ENCODE measurements at places on chromosomes 7 and 10.
A peak's percentile ranks its signal among the peaks of the same experiment; 100 is the strongest.

- DNase-seq = no peak
These were observed 21.4 kb downstream of the DENND2A start for GRCh38 chr7:140619176-140619575.

DNA sequence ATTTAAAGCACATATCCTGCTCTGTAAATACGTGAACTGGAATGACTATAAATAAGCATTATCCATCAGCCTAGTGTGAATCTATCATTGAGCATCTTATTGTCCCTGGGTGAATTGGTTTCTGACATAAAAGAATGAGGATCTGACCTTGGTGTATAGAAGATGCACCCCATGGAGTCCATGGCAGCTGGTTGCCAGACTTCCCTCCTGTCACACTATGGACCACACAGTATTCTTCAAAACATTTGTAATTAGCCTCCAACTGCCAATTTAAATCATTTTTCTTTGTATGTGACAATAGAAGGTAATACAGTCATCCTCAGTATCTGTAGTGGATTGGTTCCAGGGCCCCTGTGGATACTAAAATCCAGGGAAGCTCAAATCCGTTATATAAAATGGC is 238.1 kb upstream of the ZWINT start:
- DNase-seq = no peak

DNA sequence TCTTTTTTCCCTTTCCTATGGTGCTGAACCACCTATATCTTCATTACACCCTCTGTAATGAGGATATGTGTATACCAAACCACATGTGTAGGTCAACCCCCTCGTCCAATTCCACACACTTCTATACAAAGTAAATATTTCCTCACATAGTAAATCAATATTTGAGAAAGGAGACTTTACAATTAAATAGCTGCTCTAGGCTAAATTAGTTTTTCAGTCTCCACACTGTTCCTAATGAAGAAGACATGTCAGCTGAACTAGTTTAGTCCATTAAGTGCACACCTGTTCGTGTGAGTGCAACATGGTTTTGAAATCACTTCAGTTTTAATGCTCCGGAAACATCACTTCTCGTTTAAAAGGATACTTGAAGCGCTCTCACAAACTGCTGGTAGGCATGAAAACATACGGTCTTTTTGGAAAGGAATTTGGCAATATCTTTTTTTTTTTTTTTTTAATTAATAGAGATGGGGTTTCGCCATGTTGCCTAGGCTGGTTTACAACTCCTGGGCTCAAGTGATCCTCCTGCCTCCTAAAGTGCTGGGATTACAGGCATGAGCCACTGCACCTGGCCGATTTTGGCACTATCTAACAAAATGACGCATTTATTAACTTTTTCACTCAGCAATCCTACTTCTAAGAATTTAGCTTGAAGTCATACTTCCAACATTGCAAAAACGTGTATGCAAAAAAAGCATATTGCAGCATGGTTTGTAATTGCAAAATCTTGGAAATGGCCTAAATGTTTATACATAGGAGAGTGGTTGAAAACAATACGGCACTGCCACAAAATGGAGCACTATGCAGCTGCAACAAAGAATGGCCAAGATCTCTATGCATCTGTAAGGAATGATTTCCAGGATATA is 2.1 kb upstream of the XRCC2 start:
- DNase-seq = no peak

GRCh38 chr10:128914681-128915080 is 552.4 kb upstream of the MGMT start:
- DNase-seq = no peak

DNA sequence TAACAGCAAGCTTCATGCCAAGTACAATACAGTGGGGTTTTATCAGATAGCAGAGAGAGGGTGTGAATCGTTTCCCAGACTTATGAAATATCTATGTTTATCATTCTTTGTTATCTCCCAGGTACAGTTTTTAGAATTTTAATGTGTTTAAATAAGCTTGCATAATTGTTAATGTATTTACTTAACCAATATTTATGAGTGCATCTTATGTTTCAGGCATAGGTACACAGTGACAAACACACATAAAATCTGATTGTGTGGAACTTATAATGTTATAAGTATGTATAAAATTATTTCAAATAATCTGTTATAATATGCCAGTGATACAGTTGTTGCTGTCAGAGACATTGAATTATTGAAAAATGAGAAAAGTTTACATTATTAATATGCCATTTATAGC is 1011.4 kb upstream of the C7orf33 start:
- no peak for DNase-seq

- DNase-seq = no peak
These were observed 75.3 kb downstream of the ZNF92 start for GRCh38 chr7:65448816-65449504.

DNA sequence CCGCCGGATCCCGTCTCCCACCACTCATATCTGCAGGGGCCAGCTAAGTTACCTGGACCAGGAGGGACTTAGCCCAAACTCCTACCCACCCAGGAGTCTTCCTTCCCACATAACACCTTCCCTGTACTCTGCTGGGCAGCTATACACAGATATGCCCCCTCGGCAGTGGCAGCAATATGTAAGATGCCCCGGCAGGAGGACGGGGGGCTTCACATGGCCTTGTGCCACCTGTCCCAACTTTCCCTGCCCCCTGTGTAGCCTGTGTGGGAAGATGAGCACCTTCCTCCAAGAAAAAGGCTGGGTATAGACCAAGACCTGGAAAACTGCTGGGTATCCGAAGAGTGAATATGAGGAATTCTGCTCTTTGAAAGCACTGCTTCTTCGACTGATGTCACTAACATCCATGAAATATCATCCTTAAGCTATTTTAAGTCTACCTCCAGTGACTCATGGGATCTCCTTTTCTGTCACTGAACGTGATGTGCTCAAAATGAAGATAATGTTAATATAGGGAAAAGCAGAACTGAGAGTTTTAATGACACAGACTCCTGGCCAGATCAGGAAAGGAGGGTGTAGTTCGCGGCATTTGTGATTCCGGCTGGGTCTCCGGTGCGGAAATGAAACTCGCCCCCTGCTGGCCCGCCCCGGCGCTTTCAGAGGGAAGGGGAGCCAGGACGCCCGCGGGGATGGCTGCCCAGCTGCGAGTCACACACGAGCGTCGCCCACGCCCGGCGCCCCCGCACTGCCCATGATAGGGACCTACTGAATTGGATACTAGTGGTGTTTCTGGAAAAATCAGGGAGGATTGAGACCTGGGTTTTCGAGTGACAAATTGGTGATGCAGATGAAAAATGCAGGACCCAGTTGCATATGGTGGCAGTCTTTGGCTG is 256.9 kb upstream of the NFE2L3 start:
- peak; percentile 31 for DNase-seq

- no peak for DNase-seq
These were observed 89.7 kb downstream of the HIPK2 start for GRCh38 chr7:139687980-139688632.

- no peak for DNase-seq
These were observed 1.8 kb downstream of the PNLIPRP3 start for GRCh38 chr10:116429288-116429977.

DNA sequence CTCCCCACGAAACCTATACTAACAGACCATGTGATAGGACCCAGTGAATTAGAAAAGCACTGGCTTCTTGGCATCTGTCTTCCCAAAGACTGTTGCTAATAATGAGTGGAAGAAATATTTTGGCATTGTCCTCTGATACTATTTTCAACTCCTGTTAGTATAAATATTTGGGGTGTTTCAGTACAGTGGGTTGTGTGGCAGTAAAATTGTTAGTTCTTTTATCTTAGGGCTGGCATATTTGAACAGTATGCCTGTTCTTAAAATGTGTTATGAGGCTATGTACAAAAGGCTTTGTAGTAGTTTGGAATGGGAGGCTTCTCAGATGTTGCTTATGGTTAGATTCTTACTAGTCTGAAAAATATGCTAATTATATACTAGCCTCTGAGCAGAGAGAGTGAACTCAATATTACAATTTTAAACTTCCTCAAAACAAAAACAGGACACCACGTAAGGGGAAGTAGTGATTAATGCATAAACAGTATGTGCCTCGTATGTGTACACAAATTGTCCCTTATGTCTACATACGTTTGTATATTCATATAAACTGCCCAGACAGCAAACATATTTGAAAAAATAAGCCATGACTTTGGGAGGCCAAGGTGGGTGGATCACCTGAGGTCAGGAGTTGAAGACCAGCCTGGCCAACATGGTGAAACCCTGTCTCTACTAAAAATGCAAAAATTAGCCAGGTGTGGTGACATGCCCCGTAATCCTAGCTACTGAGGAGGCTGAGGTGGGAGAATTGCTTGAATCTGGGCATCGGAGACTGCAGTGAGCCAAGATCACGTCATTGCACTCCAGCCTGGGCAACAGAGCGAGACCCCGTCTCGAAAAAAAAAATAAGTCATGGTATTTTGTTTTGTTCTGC is 115.4 kb downstream of the ARID5B start:
- DNase-seq = no peak

GRCh38 chr7:37916017-37916672 is 472 bp downstream of the SFRP4 start:
- no peak for DNase-seq

- no peak for DNase-seq
These were observed 6.6 kb downstream of the ANK3 start for GRCh38 chr10:60382946-60383681.

DNA sequence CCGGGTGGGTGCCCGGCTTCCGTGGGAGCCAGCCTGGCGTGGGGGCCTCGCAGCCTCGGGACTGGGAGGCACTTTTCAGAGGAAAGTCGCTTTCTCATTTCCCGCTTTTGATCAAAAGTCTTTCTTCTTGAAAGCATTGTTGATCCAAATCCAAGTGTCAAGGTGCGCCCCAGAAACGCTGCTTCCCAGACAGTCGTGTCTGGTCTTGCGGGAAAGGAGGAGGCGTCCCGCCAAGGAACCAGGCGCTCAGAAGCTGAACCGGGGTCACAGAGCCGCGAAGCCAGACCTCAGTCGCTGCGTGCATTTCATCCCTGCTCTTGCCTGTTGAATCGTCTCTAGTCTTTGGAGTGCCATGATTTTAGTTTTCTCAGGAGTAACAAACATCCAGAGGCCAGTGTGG is 1.1 kb upstream of the BNIP3 start:
- DNase-seq = no peak

- no peak for DNase-seq
These were observed 84.8 kb upstream of the PHF14 start for GRCh38 chr7:10888861-10889260.

GRCh38 chr10:16673443-16673842 is 143.8 kb downstream of the RSU1 start:
- DNase-seq = no peak

DNA sequence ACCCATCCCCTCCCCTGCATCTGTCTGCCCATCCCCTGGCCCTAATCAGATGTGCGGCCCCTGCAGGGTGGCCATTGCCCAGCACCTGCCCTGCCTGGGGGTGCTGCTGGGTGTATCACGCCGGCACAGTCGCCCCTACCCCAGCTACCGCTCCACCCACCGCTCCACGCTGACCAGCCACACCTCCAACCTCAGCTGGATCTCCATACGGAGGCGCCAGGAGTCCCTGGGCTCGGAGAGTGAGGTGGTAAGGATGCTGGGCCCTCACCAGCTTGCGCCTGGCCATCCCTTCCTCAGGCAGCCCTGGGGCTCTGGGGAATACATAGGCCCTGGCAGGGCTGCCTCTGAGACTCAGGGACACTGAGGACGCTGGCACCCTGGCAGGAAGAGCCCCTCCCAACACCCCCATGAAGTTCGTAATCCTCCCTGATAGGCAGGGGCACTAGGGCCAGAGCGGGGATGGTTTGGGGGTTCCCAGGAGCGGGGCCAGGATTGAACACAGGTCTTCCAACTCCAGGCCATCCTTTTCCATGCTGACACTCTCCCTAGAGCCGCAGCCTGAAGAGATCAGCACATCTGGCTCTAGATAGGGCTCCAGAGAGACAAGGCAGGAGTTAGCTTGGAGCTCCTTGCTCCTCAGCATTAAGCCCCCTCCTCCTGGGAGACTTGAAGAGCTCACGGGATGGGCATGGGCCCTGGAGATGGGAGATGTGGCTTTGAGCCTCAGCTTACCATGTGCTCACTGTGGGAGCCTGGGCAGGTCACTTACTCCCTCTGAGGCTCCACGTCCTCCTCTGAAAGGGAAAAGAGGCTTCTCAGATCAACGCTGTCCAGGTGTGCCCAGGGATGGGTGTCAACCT is 5.9 kb upstream of the LDB3 start:
- DNase-seq = no peak

DNA sequence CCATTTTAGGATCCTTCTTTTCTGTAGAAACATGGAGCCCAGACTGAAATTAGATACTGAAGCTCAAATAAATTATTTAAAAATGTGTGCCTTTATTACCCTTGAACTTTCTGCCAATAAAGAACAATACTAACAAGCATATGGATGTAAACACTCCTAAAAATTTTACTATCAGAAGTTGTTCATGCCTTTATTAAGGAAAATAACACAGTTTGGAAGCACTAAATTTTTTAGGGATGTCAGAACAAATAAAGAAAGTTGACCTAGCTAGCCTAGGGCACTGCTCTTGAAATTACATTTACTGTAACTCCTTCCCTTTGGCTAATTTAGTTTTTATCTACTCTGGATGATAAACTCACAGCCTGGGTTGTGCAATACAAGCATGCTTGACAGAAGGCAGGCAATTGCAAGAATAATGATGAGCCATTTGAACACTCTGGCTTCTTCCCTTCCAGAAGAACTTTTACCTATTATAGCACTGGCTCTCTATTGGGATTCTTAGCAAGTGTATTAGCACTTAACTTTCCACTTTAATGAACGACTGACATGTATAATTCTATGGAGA is 351.7 kb upstream of the C7orf33 start:
- no peak for DNase-seq

GRCh38 chr10:11403116-11403515 is 208.3 kb downstream of the USP6NL start:
- DNase-seq = peak; percentile 42

DNA sequence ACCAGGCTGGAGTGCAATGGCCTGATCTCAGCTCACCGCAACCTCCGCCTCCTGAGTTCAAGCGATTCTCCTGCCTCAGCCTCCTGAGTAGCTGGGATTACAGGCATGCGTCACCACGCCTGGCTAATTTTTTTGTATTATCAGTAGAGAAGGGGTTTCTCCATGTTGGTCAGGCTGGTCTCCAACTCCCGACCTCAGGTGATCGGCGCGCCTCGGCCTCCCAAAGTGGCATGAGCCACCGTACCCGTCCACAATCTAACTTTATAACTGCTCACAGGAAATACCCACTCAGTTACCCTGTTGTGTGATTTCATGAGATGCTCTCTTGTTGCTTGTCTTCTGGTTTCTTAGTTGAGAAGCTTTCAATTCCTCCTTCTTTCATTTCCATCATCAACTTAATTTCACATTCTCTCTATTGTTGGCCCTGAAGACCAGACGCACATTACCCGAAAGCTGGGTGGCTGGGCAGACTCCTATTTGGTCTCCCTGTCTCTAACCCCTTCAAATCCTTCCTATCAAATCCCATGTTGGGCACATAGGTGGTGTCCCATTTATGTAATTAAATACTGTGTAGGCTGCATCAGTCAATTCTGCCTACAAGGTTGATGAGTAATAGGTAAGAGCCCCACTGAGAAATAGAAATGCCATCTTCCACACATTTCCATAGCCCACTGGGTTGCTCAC is 1.1 kb upstream of the GSTO2 start:
- DNase-seq = no peak

DNA sequence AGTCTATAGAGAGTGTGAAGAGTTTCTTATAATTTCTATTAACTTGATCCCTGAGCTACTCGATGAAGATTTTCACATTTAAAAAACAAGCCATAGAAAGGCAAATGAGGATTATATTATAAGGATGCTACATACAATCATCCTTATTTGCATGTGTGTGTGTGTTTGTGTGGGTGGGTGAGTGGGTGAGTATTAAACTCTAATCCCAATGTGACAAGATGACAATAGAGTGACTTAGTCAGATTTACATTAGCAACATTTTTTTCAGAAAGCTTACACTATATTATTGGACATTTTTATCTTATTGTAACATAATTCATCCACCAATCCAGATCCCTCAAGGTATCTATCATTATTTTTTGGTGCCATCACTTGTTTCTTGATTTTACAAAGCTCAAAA is 331.7 kb downstream of the SORCS1 start:
- DNase-seq = no peak
